ENCODE measurements at places on chromosomes 5 and 9.

- DNase-seq = no peak
Observed at GRCh38 chr5:54803471-54804011, 181.9 kb downstream of the ESM1 start.

DNA sequence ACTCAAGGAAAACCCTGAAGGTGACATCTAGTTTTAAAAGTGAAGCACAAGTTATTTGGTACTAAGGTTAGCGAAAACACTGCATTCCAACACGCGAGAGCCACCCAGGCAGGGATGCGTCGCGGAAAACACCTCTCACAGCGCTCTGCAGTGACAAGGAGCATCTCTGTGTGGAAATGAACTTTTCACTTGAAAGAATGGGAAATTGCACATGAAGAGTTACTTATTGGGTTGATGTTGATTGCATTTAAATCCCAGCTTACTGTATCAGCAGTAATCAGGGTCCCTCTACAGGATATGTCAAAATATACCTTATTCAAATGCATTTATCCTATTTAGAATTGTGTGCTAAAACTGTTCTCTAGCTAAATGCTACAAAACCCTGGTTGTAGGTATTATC lies 144.4 kb downstream of the BNC2 start:
- DNase-seq = peak; percentile 49

GRCh38 chr9:126276056-126276728 lies 50.4 kb upstream of the MVB12B start:
- DNase-seq = no peak

- no peak for DNase-seq
Observed at GRCh38 chr5:167296066-167296465, 995.4 kb upstream of the WWC1 start.

DNA sequence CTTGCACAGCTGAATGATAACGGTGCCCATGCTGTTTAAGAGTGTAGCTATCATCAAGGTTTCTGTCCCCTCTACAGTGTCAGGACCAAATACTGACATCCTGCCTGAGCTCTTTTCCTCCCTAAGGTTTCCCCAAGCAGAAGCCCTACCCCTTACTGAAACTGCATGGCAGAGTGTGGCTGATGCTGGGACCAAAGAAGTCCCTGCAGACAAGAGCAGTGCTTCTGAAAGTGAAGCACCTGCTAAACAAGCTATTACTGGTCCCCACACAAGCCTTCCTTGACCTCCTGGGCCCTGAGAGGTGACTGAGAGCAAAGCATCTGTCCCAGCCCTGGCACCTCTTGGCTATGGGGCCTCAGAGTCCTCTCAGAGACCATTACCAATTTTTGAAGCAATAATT lies 56.1 kb downstream of the CFAP90 start:
- DNase-seq = no peak

DNA sequence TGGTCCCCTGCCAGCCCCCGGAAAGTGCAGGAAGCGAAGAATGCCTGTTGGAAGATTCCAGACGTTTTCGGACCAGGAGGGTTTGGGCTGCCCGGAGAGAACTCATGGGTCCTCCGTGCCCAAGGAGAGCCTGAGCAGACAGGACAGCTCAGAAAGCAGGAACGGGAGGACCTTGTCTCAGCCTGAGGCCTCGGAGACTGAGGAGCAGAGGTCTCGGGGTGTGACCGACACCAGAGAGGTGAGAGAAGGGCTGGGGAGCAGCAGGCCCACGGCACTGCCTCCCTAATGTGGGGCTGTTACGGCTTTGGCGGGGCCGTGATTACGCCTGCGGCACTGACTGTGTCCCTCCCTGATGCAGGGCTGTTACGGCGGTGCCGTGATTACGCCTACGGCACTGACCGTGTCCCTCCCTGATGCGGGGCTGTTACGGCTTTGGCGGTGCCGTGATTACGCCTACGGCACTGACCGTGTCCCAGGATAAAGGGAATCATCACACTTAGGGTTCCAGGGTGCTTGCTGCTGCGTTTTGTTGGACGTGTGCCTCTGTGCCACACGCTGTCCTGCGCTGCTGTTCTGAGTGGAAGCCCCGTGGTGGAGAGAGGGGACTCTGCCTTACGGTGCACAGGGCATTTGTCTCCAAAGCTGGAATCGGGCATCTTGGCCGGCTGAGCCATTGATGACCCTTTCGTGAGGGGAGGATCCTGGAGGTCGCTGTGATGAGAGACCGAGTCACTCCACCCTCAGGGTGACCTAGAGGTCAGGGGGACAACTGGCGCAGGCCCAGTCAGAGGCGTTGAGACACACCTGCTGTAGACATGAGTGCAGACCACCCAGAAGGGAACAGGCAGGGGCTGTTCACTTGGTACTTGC lies 25.7 kb downstream of the CEP72 start:
- DNase-seq = no peak

- DNase-seq = no peak
Observed at GRCh38 chr5:65840071-65840470, 86.3 kb upstream of the ERBIN start.

DNA sequence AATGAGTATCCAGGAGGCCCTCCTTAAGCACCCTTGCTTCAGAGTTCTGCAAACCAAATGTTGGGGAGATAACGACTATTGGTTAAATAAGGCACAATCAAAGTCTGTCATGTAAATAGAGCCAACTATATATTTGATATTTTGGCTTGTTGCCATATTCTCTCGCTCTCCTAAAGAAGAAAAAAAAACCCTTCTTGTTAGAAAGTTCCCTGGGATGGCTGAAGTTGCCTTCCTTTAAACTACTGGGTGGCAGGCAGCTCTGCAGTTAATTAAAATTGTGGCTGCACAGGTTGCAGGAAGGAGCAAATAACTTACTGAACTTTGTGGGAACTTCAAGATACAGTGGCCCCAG lies 227.0 kb upstream of the ANKRD55 start:
- DNase-seq = no peak

DNA sequence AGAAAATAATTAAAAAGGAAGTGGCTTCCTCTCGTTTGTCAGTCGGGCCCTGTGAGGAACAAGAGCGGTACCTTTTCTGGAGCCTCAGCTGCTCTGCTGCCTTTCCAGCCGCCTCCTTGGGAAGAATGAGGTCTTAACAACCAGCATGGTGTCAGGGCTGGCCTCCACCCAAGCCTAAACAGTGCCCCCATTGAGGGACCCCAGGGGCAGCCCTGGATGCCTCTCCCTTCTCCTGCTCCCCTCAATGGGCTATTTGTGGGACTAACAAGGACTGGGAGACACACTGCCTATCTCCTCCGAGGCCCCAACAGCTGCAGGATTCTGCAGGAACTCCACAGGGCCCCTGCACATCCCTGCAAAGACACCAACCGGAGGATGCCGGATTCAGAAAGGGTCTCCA lies 155.4 kb upstream of the MAP3K1 start:
- no peak for DNase-seq

DNA sequence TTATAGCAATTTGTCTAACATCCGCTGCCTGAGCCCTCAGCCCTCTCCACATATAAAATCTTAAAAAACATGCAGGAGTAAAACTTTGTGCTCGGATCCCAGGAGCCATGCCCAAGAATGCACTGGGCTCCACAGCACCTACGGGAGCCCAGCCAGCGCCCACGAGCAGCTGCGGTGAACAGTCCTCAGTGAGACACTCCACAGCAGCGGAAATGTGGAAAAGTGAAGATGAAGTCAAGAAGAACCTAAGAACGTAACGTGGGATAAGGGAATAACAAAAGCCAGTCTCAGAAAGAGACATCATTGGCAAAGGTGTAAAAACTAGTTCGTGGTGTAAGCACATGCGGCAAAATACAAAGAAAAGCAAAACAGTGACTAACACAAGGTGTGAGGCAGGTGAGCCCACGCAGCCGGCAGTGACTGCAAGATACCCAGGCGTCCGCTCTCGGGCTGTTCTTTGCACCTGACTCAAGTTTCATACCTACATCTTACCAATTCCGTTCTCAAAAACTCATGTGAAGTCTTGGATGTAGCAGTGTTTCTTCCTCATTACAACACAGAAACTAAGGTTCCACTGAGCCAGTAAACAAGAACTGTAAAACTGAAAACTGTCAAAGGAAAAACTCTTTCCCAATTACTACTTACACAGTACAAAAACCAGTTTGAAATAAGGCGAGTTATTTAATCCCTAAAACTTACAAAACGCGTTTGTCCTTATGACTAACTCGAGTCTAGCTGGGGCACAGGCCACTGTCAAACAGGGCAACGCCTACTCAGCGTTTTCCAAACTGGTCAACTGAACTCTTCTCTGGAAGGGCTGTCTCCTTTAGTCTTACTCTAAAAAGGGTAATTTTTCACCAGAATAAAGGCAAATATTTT lies 1.7 kb downstream of the CAMSAP1 start:
- no peak for DNase-seq

GRCh38 chr9:87707805-87708506 lies 18.0 kb upstream of the CTSL start:
- no peak for DNase-seq

GRCh38 chr9:5492965-5493678 lies 17.2 kb upstream of the PDCD1LG2 start:
- DNase-seq = no peak

DNA sequence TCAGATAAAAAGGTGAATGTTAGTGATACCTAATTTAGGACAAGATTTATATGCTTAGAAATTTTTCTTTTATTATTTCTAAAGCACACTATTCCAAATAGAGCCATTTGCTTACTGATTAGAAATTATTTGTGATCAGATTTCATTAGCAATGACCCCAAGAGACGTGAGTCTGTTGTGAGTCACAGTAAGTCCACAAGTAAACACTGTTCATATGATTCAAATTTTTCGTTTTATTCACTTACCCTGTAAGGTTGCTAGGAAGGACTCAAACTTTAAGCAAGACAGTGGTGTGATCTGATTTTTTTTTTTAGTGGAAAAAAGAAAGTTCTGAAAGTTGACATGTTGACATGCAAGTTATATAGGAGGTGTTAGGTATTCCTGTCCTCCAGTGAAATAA lies 1.2 kb downstream of the CARD6 start:
- no peak for DNase-seq

- DNase-seq = peak; percentile 89
Observed at GRCh38 chr5:179154991-179155955, 95.1 kb downstream of the ZNF354C start.

DNA sequence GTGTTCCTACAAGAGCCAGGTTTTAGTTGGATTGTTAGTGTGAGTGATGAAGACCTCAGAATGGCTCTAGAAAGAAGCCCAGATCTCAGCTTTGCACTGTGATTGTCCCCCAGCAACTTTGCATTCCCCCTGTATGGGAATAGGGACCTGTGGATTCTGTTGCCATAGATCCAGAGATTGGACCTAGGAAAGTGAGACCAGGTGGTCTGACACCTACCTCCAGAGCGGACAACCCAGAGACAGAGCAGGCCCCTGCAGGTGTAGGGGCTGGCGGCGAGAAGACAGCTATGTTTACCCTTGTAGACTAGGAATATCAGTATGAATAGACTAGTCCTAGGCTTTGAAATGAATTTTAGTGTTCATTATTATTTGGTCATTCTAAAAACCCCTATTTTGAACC lies 53.6 kb downstream of the IRF1 start:
- no peak for DNase-seq
